ENCODE measurements at places on chromosomes 5 and 9.

DNA sequence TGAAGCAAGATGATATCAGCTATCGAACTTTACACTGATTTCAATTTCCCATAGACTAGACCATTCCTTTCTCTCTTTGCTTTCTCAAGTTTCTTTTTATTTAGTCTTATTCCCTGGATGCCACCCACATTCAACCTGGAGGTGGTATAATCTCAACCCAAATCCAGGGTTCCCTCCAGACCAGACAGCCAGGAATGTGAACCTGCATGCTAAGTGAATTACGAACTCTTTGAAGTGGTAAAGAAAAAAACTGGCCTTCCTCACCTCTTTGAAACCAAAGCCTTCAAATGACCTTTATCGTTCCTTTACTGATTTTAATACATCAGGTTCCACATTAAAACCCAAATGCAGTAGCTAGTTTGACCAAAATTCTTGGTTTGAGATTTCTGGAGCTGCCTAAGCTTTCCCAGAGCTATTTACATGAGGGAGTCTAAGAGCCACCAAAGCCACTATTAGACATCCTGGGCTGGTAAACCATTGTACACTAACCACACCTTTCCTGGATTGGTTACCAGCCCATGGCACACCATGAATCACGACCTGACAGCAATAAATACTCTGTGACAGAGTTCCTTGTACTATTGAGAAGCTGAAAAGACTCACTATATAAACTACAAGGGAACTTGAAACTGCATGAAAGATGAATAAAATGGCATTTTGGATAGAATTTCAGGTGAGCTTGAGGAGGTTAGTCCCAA lies 323.7 kb downstream of the ADAMTS6 start:
- no peak for DNase-seq

DNA sequence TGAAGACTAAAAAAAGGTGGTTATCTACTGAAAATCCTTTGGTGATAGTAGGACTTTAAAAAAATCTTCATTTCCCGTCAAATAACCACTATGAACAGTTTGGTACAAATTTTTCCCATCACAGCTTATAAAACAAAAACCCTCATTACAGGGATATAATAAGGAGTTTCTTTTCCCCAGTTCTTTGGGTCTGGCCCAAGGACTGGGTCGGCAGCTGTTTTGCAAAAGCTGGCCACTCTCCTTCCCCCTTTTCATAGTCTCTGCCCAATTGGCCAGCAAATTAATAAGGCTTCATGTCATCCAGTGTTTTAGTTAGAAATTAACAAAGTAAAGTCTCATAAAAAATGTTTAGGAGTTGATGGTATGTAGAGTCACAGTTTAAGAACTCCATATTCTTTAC lies 47.0 kb upstream of the PDE8B start:
- no peak for DNase-seq

GRCh38 chr9:25254051-25254450 lies 424.2 kb downstream of the TUSC1 start:
- no peak for DNase-seq

GRCh38 chr9:96599298-96599697 lies 20.3 kb downstream of the CDC14B start:
- no peak for DNase-seq

DNA sequence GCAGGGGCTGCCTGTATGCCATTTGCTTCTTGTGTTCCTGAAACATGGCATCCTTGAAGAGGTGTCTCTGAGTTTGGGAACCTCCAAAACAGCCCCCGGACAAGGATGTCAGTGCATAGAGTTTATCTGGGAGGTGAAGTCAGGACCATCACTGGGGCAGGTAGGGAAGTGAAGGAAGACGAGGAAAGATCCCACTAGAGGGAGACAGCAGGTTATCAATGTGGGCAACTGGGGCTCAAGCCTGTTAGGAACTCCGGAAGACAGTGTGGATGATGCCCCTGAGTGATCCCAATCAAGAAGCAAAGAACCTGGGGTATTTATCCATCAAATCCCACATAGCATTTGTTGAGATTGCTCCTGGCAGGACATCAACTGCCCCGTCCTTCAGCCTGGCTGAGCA lies 233.1 kb downstream of the AGTPBP1 start:
- no peak for DNase-seq

- DNase-seq, result no peak
These were observed 323.4 kb downstream of the NR2F1-AS1 start for GRCh38 chr5:93257616-93258015.

DNA sequence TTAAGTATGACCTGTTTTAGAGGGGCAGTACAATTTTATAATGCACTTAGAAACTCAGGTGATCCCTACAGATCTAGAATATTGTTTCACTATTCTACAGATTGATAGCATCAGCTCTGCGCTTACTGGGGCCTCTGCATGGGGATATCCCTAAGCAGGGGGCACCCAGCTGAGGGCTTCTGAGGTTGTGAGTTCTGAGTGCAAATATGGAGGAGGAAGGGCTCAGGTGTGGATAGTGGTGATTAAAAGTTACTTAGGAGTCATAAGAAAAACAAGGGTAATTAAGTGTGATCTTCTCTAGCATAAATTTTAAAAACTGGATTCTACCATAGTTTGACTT lies 274.4 kb downstream of the EFNA5 start:
- DNase-seq, result no peak

GRCh38 chr9:87405677-87406542 lies 91.8 kb upstream of the DAPK1 start:
- DNase-seq, result no peak

DNA sequence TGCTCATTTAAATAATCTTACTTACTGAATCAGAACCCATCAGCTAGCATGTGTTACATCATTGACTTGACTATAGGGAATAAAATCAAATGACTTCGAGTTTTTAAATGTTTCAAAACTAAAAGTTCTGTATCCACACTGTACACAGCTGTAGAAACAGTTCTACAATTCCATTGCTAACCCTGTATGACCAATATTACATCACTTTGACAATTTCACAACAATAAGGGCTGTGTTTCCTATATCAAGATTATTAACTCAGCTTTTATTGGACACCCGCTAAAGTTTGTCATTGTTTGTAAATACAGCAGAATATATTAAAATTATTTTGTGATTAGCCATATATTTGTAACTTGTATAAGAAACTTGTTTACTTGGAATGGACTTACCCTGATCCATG lies 540.8 kb downstream of the PRELID2 start:
- DNase-seq, result no peak

GRCh38 chr5:110338341-110339083 lies 388.0 kb downstream of the TMEM232 start:
- no peak for DNase-seq

Data from SW 1271 (cell line).